ENCODE measurements at places on chromosomes 11 and 22.

DNA sequence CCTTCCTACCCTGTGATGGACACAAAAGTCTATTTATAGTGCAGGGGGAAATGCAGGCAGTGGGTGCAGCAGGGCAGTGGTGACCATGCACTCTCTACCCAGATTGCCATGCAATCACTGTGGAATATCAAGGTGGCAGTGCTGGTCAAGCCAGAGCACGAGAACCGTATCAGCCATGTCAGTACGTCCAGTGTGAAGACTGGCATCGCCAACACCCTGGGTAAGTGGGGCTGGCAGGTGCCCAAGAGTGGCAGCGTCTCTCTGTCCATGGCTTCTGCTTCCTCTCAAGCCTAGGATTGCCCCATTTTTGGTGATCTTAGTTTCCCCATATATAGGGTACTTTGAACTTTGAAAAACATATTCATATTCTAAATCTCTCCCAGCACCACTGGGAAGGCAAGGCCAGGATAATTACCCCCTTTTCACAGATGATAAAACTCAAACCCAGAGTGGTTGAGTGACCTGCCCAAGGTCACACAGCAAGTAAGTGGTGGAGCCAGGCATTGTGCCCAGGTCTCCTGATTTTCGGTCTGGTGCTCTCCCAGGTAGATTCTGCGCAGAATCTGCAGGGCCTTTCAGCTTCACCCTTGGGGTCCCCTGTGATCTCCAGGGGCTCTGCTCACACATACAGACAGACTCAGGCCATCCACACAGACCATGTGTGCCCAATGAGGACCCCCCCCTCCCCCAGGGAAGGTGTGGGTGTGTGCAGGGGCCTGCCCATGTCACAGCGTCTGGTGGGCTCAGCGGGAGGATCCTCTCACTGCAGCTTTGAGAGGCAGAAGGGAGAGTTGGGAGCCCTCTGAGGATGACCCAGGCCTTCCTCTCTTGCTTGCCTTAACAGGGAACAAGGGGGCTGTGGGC, 7.1 kb downstream of the INPPL1 start:
- no peak for DNase-seq

GRCh38 chr11:12853652-12854296, 155.3 kb upstream of the RASSF10 start:
- DNase-seq: no peak

- DNase-seq: peak; percentile 94
Measured at GRCh38 chr11:34438529-34439507, at the start of gene CAT. Gene CAT, plus strand, starts transcription at chr11:34438934. Its CDS starts 80 bp downstream, at chr11:34439014.

- DNase-seq: no peak
Measured at GRCh38 chr11:62954478-62954877, 30.3 kb downstream of the SLC22A6 start.

- no peak for DNase-seq
Measured at GRCh38 chr22:23107487-23108248, 34.1 kb downstream of the RSPH14 start.

GRCh38 chr11:83336993-83337392, 50.8 kb upstream of the CCDC90B start:
- no peak for DNase-seq

GRCh38 chr22:44973829-44974228, 36.0 kb downstream of the PHF21B start:
- DNase-seq: no peak

Data from astrocyte of the cerebellum (primary cell).